GM12878 (cell line): ENCODE measurements at places on chromosomes 7 and 10.

DNA sequence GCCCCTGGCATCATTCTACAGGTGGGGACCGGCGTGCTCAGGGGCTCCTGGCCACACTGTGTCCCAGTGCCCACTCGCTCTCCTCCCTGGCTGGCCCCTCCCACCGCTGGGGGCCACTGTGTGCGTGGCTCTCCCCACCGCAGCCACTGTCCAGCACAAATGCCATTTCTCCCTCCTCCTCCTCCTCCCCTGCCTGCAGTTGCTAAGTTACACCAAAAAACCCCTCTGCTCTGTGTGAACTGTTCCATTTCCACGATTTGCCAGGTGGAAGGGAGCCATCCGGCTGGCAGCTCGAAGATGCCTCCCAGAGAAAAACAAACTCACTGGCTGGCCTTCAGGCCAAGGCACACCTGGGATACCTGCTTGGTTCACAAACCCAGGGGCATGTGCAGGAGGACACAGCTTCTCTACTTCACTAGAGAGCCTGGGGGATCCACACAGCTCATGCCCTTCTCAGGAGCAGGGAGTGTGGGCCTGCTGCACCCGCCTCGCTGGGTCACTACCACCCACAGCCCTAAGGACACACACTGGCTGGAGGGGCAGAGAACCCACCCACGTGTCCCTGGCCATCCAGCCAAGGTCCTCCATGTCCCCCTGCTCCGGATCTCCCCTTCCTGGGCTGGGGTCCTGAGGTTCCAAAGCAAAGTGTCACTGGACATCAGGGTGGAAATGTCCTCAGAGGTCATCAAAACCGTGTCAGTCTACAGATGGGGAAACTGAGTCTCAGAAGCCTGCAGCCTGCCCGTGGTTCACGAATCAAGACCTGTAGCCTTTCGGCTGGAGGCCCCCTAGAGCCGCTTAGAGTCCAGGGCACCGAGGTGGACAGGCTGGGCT is 1.7 kb downstream of the RASGEF1A start:
- no peak for DNase-seq

GRCh38 chr10:86663576-86664339 is 4.6 kb upstream of the LDB3 start:
- DNase-seq, result no peak

DNA sequence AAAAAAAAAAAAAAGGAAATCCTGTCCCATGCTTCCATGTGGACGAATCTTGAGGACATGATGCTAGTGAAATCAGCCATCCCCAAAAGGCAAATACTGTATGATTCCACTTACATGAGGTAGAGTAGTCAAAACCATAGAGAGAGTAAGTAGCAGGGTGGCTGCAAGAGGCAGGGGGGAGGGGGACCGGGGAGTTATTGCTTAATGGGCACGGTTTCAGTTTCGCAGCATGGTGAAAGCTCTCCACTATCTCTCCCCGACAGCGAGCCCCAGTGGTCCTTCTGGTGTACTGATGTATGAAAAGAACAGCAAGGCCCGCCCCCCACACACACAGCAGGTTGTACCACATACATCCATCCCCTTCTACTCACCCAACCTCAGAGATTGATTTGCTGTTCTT is 32.8 kb downstream of the NOD1 start:
- peak; percentile 82 for DNase-seq

DNA sequence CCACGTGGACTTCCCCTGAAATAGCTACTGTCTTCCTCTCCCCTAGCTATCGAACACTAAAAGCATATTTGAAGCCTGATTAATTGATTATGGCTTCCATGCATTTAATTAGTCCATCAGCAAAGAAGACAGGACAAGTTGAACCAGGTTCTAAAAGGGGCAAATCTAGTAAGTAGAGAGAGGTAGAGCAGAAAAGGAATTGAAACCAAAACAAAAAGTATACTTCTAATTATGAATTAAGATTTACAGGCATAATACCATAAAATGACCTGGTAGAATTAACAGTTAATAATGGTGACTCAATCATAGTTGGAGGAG is 393 bp upstream of the DNAJC1 start:
- no peak for DNase-seq

GRCh38 chr7:47080816-47081215 is 501.1 kb downstream of the TNS3 start:
- DNase-seq, result no peak

DNA sequence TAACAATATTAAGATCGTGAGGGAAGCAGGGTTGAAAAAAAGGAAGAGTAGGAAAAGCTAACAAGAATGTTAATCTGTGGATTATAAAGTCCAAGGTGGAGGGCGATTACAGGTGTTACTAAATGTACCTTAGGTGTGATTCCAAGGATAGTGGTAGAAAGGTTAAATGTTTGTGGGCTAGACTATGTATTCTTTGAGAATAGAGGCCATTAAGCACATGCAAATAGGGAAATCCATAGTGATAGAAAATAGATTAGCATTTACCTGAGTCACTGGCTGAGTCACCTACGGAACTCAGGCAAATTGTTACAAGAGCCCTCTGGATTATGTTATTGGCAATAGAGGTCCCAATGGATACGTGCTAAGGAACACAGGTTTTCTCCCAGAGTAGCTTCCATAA is 9.0 kb downstream of the MGAM2 start:
- no peak for DNase-seq

- DNase-seq, result no peak
Observed at GRCh38 chr7:2166625-2167280, 66.0 kb downstream of the MAD1L1 start.

DNA sequence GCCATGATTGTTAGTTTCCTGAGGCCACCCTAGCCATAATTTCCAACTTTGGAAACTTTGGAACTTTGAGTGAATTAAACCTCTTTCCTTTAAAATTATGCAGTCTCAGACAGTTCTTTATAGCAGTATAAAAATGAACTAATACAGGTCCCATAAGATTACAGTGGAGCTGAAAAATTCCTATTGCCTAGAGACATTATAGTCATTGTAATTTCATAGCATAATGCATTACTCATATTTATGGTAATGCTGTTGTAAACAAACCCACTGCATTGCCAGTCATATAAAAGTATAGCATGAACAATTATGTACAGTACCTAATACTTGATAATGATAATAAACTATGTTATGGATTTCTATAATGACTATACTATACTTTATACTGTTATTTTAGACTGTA is 88.0 kb upstream of the TMEM229A start:
- DNase-seq, result no peak

DNA sequence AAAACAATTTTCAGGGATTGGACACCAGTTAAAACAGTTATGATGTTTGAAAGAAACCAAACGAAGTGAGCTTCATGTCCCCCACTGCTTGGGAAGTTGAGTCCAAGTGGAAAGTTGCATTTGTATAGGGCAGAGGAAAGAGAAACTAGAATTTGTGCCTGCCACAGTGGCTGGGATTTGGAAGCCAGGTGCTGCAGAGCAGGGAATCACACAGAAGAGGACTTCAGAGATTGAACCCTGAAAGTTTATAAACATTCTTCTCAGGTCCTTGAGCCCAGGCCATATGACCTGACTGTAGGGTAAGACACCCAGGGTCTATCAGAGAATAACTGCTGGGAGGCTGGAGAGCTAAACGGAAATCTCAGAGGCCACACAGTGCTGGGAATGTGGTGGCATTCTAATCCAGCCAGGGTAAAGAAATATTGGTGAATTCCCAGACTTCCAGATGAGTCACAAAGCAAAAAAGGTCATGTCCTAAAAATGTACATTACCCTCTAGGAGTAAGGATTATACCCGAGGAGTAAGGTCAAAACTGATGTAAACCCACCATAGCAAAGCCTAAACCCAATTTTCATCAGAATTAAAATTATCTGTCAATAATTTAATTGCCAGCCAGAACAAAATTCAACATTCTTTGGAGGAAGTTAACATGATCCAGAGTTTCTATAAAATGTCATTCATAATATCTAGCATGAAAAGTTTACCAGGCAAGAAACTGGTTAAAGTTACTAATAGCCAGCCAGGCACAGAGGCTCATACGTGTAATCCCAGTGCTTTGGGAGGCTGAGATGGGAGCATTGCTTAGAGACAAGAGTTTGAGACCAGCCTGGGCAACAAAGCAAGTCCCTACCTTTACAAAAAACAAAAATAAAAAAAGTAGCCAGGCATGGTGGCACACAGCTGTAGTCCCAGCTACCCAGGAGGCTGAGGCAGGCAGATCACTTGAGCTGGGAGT is 31.2 kb downstream of the TOMM7 start:
- no peak for DNase-seq

DNA sequence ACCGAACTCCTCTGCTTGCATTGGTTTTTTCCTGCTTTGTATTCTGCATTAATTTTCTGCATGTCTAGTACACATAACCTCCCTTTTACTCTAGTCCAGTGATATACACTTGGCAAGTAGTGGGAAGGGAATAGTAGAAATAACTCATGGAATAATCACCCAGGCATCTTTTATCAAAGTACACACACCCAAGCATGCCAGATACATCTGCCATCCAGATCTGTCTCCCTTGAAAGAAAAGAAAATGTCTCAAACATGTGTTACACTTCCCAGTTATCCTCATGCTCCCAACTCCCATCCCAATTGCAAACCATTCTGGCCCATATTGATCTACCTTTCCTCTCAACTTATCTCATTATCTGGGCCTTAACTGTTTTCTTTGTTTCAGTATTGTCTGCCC is 79.0 kb downstream of the PHYHIPL start:
- DNase-seq, result no peak

DNA sequence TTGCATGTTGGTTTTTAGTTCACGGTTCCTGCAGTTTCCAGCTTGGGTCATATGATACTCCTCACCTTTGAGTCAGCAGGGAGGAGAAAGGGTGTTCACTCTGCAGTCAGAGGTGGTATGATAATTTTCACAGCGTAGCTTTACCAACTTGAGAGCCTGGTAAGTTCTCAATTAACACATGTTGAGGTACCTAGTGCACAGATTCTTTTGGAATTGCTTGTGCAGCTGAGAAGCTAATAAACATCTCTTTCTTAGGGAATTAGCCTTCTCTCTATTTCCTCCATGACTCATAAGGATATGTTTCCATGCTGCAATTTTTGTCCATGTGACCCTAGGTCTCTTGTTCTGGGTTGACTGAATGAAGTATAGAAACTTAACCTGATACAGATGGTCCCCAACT is 166.6 kb downstream of the KIF20B start:
- no peak for DNase-seq
